ENCODE measurements at places on chromosomes 16 and 17.
A peak's percentile ranks its signal among the peaks of the same experiment; 100 is the strongest.

DNA sequence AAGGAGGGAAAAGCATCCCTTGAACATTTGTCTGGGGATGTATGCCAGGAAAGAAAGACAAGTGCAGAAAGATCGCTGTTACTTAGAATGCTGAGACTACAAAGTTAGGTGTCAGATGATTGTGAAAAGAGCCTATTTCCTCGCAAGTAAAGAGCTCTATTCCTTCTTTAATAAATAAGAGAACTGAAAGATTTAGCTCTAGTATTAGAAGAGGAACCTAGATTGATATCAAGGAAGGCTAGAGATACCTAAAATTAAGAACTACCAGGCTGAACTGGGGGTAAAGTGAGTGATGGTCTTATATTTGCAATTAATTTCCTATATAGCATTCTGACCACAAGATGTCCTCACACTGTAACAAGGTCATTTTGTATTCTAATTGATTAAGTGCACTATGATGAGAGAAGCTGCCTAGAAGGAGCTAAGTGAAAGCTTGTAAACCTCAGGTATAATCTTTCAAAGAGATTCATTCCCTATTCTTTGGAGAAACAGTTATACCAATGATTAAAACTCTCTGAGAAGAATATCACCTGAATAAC is 62.3 kb downstream of the SSH2 start:
- no peak for DNase-seq

DNA sequence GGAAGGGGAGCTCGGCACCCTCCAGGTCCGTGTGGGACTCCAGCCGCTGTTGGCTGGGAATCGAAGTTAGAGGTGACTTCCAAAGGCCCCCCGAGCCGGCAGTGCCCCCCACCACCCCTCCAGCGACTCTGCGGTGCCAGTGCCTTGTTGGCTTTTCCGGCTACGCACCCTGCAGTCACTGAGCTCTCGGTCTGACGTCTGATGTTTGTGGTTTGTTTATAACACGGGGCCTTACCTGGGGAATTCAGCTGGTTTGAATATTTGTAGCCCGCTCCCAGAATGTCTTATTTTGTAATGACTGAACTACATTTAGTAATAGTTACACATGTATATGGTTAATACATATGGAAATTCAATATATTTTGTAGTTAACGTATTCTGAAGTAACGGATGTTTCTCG is 7.1 kb upstream of the BAIAP3 start:
- DNase-seq = no peak

- no peak for DNase-seq
Measured at GRCh38 chr17:50828508-50829170, 6.7 kb upstream of the WFIKKN2 start.

- DNase-seq = no peak
Measured at GRCh38 chr16:89880477-89881367, 7.3 kb downstream of the TCF25 start.

- no peak for DNase-seq
Measured at GRCh38 chr17:61017317-61018006, 339.8 kb downstream of the BCAS3 start.

GRCh38 chr17:19812407-19812806 is 55.3 kb downstream of the ULK2 start:
- DNase-seq = no peak

GRCh38 chr16:79685871-79686270 is 85.3 kb upstream of the MAF start:
- no peak for DNase-seq

DNA sequence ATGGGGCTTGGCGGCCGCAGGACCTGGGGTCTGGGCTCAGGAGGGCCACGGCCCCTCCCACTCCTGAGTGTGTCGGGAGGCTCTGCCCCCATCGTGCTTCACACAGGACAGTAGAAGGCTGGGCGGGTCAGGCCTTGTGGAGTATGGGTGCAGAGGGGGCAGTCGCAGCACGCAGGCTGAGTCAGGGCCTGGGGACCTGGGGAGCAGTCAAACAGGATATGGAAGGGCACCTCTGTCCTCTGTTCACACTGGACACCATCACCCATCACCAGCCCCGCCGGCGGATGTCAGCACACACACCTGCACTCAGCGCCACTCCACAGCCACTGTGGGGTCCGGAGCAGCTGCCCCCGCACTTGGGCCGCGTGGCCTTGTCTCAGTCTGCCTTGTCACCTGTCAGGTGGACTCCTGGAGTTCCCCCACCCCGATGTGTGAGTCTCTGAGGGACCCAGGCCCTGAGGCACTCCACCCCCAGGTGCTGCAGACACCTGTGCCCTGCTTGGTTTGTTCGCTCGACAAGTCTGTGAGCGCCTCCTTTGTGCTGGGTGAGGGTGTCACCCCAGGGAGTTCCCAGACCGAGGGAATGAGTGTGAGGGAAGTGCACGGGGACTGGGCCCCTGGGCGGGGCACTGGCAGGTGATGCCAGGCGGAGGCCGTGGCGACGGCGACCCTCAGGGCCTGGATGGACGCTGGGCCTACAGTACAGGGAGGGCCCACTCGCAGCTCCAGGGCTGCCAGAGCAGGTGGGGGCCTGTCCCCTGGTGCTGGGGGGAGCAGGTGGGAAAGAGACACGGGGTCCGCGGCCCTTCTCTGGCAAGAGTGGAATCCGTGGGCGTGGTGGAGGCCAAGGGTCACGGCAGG is 31.7 kb downstream of the ZFPM1 start:
- DNase-seq = no peak

GRCh38 chr17:64491034-64491860 is 5.6 kb downstream of the POLG2 start:
- peak; percentile 45 for DNase-seq

DNA sequence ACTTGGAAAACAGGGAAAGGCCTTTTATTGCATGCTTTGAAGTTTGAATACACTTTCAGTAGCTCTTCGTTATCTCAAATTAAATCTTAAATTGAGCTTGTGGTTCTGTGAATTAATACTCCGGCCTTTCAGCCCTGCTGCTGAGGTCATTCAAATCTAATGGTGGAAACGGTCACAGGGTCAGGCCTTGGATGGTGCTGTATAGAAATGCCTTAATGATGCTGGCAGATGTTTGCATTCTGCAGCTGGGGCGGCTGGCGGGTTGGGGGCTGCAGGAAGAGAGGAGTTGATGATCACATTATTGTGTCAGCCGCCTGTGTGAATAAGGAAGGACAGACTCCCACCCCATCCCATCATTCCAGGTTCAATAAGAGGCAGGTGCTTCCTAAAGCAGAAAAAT is 723.6 kb downstream of the WWOX start:
- no peak for DNase-seq

DNA sequence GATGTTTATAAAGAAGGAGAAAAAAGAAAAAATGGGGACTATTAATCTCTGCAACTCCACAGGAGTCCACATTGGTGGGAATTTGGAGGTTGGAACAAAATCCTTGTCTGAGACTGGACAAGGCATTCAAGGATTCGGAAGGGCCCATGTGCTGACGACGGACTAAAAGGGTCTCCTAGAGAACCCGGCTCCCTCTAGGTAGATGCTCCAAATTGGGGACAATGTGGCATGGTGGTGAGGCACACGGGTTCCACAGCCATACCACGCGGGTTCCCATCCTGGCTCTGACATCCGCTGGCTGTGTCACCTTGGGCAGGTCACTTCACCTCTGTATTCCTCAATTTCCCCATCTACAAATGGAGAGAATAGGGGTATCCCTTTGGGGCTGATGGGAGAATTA is 227.4 kb downstream of the C16orf78 start:
- no peak for DNase-seq

GRCh38 chr17:76049836-76050537 is 22.3 kb downstream of the SRP68 start:
- DNase-seq = no peak

DNA sequence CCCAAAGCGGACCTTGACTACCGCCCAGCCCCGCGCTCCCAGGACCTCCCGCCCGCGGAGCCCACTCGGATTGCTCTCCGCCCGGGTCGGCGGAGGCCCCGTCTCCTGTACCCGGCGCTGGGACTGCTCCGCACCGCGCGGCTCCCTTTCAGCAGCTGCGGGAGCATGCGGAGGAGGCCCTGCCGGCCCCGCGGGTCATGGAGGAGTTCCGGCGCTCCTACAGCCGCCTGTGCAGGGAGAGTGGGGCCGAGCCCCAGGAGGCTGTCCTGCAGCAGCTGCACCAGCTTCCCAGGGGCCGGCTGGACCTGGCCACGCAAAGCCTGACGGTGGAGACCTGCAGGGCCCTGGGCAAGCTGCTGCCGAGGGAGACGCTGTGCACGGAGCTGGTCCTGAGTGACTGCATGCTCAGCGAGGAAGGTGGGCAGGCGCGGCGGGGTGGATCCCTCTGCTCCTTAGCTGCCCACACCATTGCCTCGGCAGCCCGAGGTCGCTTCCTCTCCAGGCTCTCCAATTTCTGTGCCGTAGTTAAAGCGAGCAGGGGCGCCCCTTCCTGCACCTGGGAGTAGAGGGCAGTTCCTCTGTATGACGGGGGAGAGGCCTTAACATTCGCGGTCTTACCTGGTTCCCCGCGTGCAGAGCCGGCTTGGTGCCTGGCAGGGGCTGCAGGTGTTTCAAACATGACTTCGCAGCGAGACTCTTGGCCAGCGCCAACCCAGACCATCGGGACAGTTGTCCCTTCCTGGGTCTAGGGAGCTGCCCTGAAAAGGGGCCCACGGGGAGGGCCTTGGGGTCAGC is 539 bp downstream of the LRRC45 start:
- DNase-seq = no peak

DNA sequence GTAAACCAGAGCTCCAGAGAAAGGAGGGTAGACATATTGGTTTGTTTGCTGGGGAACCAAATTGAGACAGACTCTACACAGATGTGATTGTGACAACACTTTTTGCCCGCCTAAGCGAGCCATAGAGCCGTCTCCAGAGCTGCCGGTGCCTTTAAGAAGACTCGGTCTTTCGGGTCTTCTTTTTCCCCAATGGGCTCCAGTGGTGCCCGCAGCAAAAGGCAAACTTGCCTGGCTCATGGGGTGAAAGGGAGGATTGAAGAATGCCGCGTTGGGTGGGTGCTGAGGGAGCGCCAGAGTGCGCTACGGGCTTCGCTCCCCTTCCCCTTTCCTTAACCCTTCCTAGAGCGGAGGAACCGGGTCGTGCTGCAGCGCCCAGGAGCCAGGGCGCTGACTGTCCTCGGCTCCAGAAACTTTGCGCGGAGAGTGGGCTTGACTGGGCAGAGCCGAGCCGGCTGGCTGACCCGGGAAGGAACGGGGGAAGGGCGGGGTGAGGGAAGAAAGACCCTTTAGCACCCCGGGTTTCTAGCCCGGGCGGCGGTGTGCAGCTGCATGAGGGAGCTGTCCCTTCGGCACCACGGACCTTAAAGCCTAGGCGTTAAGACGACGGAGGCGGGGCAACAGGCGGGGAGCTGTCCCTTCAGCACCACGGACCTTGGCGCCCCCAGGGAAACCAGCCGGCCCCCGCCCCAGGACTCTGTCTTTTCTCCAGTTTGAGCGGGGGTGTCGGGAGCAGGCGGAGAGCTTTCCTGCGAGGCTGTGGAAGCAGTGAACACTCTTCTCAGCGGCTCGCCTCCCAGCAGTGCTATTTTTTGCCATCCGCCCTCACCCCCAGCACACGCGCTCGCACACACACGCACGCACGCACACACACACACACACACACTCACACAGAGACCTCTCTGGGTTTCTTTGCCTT is at the start of gene CACNG3:
TSS of gene CACNG3 (plus strand) at position 880 of the 916 bp plus-strand sequence. CDS start 420 bp downstream, outside the sequence.
- peak; percentile 52 for DNase-seq

GRCh38 chr17:61484174-61484573 is 32.0 kb downstream of the TBX4 start:
- DNase-seq = no peak

DNA sequence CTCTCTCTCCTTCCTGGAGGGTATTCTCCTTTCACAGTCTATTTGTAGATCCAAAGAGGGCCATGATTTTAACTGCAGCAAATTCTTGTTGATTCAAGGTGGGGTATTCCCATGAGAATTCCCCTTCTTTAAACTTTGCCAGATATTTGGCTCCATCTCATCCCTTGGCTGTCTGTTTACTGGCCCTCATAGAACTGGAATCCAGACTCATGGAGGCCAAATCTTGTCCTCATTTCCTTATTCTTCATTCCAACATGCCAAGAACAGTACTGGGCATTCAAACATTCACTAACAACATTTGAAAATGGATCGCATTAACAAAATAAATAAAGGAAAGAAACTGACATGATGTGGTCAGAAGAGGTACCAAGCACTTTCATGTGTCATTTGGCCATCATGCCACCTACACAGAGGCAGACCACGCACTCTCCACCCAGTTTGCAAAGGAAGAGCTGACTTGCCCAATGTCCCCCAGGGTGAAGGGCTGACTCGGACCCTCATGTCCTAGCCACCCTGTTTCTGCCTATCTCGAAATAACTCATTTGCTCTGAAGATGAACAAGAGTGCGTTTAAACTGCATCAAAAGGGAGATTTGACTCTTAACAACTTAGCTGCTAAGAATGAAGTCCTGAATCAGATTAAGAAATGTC is 23.1 kb upstream of the SLC35B1 start:
- no peak for DNase-seq

DNA sequence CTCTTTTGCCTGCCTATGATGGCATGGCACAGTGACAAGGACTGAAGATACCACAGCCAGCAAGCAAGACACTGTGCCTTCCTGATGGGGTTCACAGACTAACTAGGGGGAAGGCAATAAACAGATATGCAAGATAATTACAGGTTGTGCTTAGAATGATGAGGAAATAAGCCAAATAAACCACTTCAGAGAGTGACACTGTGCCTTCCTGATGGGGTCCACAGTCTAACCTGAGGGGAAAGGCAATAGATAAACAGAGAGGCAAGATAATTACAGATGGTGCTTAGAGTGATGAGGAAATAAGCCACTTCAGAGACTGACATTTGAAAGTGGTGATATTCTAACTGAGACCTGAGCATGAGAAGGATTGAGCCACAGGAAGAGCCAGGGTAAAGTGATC is 84.2 kb downstream of the HS3ST2 start:
- no peak for DNase-seq

- no peak for DNase-seq
Measured at GRCh38 chr16:17270111-17270510, 200.6 kb downstream of the XYLT1 start.

DNA sequence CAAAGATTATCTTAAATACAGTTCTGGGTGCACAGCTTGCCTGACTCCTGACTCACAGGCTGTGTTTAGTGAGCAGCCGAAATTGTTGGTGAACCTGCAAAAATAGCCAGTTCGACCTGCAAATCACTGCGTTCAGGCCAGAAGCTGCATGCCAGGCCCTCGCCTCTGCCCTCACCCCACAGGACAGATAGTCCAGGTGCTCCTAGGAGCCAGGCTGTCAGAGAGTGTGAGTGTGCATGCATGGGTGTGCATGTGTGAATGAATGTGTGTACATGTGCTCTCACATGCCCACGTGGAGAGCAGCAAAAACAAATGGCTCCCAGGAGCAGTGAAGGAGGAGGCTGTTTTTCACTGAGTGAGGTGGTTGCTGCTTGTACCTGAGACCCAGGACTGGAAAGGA is 131.8 kb downstream of the ABCC12 start:
- no peak for DNase-seq
